ENCODE measurements at places on chromosomes 13 and 19. TPM values are rescaled to one million over a fixed set of nuclear protein-coding genes. Genes with fewer than 3 reads are reported as not detected.

DNA sequence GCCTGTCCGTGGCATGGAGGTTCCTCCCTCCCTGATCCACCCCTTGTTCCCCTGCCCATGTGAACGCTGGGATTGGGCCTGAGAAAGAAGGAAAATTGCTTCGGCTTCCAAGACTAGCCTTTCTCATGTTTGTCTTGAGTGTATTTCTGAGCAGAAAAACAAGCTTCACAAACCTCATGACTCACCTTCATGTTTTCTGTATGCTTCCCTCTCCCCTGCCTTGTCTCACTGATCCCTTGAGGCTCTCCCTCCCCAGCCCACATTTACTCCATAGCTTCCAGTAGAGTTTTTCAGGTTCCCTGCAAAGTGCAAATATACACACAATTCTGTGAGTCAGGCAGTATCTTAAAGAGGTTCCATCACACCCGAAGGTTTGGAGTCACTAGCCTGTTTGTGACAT, 572.4 kb downstream of the UQCRFS1 start:
- DNase-seq = no peak

DNA sequence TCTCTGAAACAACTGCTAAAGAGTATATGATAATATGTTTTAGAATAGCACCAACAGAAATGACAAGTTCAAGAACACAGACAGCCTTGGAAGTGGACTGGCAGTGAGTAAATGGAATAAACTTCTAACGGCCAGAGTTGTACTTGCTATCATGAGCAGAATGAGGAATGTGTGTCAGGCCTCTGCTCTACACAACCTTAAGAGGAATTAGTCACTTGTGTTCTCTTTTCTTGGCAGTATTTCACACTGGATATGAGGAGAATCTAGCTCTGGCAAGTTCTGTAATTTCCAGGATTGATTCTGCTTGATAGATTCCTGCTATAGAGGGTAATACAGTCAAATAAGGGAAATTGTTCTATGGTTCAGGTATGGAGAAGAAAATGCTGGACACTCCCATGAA, 757.3 kb downstream of the EFNB2 start:
- no peak for DNase-seq

PPFIA3 gene
- total RNA-seq = 12.3 TPM

GRCh38 chr19:4597278-4597974, 37.9 kb upstream of the SEMA6B start:
- DNase-seq = no peak

GGN gene
- 0.27 TPM for total RNA-seq

- DNase-seq = no peak
These were observed 263.1 kb downstream of the FGF14 start for GRCh38 chr13:102138635-102139190.

- DNase-seq = peak; percentile 43
These were observed 188.0 kb downstream of the RGCC start for GRCh38 chr13:41645331-41645730.

GRCh38 chr19:5006201-5006600, 37.3 kb downstream of the KDM4B start:
- no peak for DNase-seq

DNA sequence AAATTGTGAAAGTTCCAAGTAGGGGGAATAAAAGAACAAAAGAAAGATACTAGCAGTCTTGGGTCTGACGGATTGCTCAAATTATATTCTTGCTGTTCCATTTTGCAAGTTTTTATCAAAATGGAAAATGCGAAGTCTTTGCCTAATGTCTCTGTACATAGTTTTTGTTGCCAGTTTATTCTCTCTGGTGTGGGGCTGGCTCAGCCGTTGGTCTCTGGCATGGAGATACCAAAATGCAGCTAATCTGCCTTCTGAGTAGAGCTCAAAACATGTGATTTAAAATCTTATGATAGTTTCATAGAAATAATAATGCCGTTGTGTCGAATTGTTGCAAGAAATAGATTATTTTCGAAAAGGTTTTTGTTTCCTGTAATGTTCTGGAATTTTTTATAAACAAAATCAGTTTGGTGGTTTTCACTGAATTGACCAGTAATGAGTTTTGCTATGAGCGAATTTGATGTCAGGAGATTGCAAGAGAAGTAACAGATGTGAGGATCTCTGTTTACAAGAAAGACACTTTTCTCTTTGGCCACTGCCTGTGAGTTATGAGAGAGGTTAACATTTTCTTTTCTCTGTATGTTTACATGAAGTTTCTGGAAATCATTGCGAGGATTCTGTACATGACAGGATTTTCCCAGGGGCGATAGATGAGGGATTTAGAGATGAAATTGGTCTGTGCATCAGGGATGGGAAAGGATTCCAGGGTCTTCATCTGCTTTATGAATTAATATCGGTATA, 147.0 kb downstream of the DCT start:
- no peak for DNase-seq

DNA sequence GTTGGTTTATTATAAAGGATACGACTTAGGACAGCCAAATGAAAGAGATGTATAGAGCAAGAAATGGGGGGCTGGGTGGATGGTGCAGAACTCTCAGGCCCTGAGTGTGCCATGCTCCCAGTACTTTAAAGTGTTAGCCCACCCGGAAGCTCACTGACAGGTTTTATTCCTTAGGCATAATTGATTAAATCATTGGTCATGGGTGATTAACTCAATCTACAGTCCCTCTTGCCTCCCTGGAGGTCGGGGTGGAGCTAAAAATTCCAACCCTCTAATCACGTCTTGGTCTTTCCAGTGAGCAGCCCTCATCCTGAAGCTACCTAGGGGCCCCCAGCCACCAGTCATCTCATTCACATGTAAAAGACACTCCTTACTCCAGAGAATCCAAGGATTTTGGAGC, 9.9 kb upstream of the LEUTX start:
- no peak for DNase-seq

DNA sequence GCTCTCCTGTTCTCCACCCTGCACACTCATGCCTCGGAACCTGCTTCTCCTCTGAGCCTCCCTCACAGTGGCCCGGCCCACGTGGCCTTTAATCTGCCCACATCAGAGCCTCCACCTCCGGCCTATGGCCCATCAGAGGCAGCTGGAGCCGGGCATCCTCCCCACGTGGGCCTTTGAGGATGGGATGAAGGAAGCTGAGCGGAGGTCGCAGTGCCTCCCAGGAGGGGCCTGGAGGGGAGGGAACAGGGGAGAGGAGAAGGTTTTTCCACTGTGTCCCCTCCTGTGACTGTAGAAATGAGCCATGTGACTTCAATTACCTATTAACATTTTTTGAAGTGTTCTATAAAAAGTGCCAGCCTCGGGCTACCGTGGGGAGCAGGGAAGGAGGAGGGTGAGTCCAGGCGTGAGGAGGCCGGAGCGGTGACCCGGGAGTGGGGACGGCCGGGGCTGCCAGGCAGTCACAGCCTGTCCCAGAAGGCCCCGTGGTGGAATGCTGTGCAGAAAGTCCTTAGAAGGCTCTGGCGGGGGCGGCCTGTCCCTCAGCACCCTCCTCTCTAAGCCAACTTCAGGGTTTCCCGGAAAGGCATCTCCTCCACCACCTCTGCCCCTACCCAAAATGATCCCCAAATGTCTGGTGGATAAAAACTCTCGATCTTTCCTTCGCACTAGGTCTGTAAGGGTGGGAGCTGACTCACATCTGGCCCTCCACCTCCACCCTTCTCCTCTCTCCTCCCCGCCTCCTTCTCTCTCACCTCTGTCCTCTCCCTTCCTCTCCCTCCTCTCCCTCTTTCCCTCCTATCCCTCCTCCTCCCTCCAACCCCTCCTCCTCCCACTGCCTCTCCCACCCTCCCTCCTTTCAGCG, 24.8 kb upstream of the SLC1A5 start:
- peak; percentile 17 for DNase-seq

KCNN1 gene
- 0.36 TPM for total RNA-seq

GRCh38 chr13:45838171-45838745, 13.3 kb downstream of the SIAH3 start:
- DNase-seq = no peak

ZNF547 gene
- total RNA-seq = 4.3 TPM

DNA sequence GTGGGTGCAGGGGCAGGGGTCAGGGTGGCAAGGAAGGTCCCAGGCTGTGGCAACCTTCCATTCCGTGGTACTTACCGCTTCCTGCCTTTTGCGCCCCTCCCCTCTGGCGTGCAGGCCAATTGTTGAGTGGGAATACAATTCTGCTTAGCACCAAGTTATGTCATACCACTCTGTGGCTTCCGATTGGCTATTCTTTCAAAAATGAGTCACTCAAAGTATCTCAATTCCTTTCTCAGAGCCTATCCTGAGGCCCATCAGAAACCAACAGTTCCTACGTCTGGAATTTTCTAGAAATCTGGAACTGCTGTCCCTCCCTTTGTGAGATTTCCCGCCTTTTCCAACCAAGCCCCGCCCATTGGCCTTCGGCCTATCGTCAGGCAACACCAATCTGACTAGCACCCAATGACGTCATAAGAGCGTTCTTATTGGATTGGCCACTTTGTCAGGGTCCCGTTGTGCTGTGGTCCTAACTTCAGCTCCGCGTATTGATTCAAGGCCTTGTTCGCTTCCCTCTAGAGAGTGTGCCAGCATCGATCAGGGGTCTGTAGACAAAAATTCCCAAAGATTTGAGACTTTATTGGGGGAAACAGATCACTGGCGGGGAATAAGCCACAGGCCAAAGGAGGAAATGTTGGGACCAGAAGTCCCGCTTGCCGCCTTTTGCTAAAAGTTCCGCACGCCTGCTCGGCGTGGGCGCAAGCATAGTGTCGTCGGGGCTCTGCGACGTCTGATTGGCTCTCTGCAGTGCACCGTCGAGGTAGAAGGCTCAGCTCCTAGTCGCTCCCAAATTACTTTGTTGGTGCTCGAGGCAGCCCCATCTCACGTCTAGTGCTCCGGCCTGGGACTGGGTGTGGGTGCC, 11.7 kb downstream of the NTN5 start:
- DNase-seq = peak; percentile 51

SULT2B1 gene
- total RNA-seq = 14.6 TPM

- no peak for DNase-seq
These were observed 8.1 kb downstream of the SPART start for GRCh38 chr13:36337938-36338641.

GSX1 gene
- total RNA-seq = not detected

GRCh38 chr19:51010066-51010795, 8.8 kb upstream of the KLK8 start:
- DNase-seq = no peak

DNA sequence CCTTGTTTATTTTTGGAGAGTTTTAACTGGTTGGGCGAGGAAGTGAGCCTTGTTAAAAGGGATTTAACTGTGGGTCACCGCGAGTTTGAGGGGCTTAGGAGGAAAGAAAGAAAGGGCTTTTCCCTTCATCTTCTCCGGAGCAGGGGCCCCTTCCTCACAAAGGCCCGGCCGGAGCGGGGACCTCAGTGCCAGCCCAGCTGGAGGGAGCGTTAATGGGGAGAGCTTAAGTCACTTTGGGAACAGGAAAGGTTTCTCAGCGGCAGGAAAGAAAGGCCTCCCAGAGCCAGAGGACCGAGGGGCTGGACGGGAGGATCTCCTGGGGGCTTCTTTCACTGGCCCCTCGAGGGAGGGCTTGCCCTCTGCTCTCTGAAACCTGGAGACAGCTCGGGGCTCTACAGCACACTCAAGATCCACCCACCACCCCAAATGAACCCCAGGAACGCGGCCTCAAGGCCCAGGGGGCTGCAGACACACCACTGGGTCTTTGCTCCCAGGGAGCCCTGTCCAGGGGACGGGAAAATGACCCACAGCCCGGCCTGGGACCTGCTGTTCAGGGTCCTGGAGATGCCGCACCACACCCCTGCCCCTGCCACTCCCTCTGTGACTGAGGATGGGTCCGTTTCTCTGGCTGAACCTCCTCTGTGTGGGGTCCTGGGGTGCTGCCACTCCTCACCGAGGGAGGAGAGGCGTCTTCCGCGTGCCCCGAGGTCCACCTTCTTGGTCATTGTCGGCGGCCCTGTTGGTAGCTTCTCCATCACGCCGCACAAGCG, 128.3 kb downstream of the URI1 start:
- DNase-seq = no peak

GRCh38 chr19:52896431-52897137, 851 bp downstream of the ZNF320 start:
- DNase-seq = peak; percentile 25

DNA sequence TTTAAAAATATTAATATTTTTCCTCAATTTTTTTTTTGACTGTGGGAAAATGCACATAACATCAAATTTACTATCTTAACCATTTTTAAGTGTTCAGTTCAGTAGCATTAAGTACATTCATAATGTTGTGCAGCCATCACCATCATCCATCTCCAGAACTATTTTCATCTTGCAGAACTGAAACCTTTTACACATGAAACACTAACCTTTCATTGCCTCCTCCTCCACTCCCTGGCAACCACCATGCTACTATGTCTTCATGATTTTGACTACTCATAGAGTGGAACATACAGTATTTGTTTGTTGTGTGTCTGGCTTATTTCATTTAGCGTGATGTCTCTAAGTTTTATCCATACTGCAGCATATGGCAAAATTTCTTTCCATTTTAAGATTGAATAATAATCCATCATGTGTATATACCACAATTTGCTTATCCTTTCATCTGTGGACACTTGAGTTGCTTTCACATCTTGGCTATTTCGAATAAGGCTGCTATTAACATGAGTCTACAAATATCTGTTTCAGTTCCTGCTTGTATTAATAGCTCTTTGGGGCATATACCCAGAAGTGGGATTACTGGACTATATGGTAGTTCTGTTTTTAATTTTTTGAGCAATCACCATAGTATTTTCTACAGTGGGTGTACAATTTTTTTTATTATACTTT, 376.4 kb downstream of the MTUS2 start:
- no peak for DNase-seq

DNA sequence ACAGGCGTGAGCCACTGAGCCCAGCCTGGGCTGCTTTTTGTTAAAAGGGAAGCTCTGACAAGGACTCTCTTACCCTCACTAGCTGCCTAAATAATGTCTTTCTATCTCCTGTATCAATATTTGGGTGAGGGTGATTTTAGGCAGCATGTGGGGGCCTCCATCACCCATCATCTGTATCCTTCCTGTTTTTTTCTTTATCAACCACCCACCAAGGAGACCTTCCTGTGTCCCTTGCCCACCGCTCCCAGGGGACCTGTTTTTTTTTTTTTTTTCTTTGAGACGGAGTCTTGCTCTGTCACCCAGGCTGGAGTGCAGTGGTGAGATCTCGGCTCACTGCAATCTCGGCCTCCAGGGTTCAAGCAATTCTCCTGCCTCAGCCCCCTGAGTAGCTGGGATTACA, 5.4 kb upstream of the NDUFB7 start:
- DNase-seq = no peak

DNA sequence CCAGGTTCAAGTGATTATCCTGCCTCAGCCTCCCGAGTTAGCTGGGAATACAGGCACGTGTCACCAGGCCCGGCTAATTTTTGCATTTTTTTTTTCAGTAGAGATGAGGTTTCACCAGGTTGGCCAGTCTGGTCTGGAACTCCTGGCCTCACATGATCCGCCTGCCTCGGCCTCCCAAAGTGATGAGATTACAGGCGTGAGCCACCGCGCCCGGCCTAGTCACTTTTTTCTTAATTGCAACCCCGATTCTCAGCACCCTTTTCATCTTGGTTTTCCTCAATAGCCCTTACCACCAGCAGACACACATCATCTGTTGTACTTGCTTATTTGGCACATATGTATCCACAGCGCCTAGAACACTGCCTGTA, 550 bp upstream of the GPI start:
- no peak for DNase-seq

DNA sequence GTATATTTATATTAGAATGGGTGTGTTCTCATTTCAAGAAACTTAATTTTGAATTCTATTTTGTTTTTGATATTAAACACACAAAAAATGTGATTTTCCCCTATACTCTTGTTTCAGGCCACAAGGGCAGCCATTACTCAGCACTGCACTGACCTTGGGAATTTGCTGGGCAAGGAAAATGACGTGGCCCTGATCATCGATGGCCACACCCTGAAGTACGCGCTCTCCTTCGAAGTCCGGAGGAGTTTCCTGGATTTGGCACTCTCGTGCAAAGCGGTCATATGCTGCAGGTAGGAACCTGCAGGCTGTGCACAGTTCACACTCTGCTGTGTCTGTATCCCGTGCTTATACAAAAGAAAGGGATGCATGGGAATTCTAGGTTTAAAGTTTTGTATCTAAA, 327.3 kb downstream of the ATP8A2 start:
- DNase-seq = no peak

Data from prostate gland (tissue), 2 donors.